Thymus (tissue), 14 donors: ENCODE measurements at places on chromosomes 12 and 14. TPM values are rescaled to one million over a fixed set of nuclear protein-coding genes. Genes with fewer than 3 reads are reported as not detected.

Gene AICDA
- total RNA-seq, result 0.42 TPM

Gene SERPINA10
- total RNA-seq, result 0.05 TPM

DNA sequence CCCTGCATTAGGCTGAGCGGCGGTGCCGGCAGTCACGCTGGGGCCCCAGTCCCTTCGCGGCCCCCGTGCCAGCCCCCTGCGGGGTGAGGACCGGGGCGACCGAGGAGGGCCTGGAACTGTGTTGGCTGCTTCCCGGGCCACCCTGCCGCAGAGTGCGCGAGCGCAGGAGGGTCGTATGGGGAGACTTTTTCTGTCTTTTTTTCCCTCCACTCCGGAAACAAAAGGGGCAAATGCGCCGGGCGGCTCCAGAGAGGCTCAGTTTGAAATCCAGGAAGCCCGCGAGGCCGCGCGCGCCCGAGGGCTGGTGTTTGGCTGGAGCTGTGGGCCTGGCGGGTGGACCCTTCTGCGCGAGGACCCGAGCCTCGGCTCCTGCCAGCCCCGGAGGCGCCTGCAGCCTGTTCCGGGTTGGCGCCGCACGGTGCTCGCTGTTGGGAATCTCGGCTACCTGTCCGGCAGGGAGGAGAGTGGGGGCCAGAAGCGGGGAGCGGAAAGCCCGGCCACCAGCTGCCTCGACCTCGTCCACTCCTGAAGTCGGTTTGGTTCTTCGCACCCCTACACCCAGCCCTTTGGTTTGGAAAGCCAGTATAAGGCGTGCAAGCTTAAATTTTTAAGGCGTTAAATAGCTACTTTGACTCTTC is 638 bp downstream of the PLEKHG3 start:
- DNase-seq, result no peak

Gene TMEM233
- total RNA-seq, result 1.1 TPM

- DNase-seq, result no peak
Measured at GRCh38 chr14:68633131-68633991, 159.5 kb downstream of the ZFP36L1 start.

DNA sequence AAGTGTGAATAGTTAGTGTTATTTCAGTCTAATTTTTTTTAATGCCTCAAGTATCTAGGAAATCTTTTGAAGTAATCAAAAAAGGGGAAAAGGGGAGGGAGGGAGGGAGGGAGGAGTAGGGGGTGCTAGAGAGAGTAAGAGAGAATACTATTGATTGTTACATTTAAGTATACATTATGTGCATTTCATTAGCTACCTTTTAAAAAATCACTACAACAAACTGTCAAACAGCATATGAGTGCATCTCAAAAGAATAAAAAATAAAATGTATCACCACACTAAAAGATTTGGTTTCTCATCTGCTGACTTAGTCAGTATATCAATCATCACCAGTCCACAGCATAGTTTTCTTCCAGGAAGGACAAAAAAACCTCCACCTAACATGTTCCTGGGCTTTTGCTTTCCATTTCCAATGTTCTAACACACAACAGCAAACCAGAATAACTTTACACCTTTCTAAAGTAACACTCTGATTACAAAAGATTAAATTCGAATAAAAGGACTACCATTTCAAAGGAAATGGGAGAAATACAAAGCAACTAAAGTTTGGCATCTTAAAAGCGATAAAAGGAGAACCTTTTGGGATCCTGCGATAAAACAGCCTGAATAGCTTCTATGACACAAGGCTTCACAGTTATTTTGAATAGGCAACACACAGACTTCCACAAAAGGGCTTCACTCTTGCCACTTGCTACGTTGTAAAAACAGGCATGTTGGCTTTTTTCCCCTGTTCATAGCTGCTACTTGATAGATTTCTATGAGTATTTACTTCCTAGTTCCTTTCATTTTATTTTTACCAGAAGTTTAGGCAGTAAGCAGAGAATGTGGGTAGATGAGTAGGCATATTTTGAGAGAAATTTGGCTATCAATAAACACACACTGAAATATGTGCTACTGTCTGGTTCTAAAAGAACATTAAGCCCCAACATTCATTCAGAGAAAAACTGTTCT is 160.9 kb downstream of the EPS8 start:
- DNase-seq, result no peak

Gene TPH2
- total RNA-seq, result not detected

DNA sequence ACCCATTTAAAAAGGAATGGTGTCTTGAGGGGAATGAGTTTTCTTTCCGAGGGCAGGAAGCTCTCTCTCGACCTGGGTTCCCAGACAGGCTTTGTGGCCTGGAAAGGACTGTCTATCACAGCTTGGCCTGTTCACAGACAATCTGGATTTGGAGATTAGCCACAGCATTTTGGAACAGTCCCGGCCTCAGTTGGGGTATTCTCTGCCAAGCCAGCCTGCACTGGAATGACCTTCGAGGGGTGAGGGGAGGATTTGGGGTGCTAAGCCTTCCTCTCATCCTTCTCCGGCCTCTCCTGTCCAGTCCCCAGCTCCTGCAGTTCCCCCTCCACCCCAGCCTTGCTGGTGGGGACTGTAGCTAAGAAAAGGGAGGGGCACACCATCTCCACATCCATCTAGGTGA is 13.0 kb downstream of the TBX5 start:
- no peak for DNase-seq
